ENCODE measurements at places on chromosomes 13 and 19.

DNA sequence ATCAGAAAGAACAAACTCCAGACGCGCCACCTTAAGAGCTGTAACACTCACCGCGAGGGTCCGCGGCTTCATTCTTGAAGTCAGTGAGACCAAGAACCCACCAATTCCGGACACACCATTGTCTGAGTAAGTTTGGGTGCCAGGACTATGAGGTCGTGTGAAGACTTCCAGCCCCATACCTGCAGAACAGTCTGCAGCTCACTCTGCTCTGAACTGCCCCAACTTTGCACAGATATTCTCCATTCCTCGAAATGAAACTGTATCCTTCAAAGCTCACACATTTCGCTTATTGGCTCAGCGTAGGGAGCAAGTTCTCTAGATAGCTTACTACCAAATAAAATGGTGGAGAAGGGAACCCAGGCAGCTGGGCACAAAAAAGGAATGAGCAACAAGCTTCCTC lies 2.6 kb upstream of the CYP4F2 start:
- DNase-seq: no peak

GRCh38 chr13:20331419-20331818 lies 99.3 kb upstream of the GJB6 start:
- DNase-seq: no peak

GRCh38 chr13:76944456-76944855 lies 3.9 kb upstream of the ACOD1 start:
- DNase-seq: no peak

DNA sequence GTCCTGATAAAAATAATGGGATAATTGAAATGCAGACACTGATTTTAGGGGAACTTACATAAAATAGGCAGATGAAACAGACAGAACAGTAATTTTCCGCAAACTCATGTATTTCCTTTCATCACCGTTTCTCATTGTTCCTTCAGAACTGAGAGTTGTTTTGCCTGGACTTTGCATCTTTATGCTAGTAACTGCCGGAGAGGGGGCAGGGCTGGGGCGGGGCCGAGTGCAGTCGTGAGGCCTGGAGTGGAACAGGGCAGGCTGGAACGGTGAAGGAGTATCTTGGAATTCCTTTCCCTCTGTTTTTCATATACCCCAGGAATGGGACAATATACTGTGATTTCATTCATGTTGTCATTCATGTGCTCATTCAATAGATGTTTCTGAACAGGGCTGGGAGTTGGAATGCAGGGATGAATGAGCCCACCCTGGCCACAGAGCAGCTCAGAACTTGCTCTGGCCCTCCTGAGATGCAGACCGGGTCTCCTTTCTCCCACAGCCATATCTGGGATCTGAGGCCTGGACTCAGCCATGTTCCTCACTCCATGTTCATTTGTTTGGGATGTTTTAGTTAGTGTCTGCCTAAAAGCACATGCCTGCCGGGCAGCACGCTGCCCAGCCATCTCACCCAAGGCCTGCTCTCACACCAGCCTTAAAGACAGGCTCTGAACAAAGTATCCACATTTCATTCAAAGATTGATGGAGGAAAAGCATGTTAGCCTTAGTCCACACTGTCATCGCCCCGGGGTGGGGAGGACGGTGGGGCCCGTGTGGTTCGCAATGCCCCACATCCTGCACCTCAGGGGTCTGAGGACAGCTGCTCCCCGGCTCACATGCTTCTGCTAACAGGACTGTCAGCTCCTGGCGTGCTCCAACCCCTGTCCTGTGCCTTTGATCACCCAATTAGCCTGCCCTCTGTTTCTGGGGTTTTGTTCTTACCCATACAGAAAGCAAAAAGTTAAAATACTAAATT lies 92.9 kb downstream of the SOX1 start:
- DNase-seq: no peak

GRCh38 chr19:45442778-45443461 lies 19.2 kb upstream of the ERCC1 start:
- peak; percentile 91 for DNase-seq

GRCh38 chr19:16143399-16144215 lies at the start of gene HSH2D:
HSH2D (plus strand) TSS chr19:16143685; CDS start chr19:16148751, 5,066 bp downstream.
- peak; percentile 92 for DNase-seq

GRCh38 chr13:112202266-112202665 lies 135.3 kb downstream of the SOX1 start:
- no peak for DNase-seq

DNA sequence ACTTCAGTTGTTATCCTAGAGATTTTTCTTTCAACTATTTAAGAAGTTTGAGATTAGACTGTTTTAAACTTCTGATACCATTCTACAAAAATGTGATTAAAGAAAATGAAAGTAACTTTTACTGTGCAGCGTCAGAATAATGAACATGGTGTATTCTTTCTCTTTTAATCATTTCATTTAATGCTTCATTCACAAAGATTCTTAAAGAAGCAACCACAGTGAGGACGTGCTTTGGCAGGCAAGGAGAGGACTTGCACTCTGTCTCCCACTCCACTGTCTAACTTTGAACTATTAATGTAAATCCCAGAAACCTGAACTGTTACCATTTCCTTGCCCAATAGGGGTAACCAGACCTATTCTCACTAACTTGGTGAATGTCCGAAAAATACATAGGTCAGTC lies 137.0 kb downstream of the KCNRG start:
- peak; percentile 49 for DNase-seq

GRCh38 chr13:27044837-27045570 lies 126.6 kb downstream of the USP12 start:
- DNase-seq: peak; percentile 87

- no peak for DNase-seq
Measured at GRCh38 chr13:111859354-111860230, 207.4 kb upstream of the SOX1 start.

- peak; percentile 57 for DNase-seq
Measured at GRCh38 chr19:10368101-10368803, 12.1 kb downstream of the TYK2 start.

DNA sequence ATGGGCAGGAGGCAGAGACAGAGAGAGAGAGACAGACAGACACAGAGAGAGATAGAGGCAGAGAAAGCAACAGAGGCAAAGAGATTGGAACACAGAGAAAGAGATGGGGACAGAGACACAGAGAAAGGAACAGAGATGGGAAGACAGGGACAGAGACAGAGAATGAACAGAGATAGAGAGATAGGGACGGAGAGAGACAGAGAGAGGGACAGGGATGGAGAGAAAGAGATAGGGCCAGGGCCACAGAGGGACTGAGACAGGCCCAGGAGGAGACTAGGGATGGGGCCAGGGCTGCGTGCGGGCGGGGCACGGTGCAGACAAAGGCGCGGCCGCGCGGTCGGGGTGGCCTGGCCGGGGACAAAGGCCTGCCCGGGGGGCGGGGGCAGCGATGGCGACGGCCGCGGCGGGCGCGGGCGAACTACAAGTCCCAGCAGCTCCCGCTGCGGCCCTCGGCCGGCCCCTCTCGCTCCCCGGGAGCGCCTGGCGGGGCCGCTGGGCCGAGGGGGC lies at the start of gene ZNF358:
TSS of gene ZNF358 (plus strand) at position 459 of the 507 bp plus-strand sequence. CDS start 3,140 bp downstream, outside the sequence.
- no peak for DNase-seq

GRCh38 chr19:31316201-31316951 lies 32.9 kb downstream of the TSHZ3 start:
- no peak for DNase-seq

- no peak for DNase-seq
Measured at GRCh38 chr19:52494518-52494917, 33.0 kb upstream of the ZNF808 start.

DNA sequence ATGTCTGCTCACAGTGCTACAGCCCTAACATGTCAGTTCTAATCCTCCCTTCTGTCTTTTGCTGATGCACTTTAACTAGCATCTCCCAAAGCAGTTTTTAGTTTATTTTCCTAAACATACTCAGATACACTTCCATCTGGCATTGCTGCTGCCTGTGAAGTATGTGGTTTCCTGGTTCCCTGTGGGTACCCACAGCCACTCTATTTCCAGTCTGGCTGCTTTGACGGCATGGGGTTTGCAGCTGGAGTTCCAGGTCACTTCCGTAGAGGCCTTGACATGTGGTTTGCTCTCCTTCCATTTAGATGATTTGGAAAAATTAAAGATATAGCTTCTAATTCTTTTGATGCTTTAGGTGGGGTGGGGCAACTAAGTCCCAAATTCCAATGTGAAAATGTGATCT lies 375.5 kb downstream of the PCDH20 start:
- DNase-seq: no peak

DNA sequence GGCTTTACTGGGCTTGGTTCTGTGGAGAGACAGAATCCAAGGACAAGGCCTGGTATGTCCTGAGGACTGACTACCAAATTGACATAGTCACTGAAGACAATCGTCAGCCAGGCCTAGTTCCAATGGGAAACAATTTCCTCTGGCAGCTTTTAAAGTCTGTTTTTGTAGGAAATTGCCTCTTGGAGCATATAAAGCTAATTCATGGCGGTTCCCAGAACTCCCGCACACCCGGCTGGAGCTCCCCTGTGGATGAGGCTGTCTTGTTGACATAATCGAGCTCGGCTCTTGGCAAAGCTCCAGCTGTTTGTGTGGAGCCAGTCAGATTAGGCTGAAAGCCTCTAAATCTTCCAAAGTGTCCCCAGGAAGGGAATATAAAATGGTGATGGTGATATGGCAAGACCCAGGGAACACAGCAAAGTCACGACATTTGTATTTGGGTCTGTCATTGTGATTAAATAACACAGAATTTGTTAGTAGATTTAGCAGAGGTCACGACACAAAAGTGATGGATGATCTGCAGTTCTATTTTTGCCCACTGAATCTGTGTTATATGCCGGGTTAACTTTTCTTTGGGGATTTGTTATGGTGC lies 395.0 kb downstream of the PCDH9 start:
- DNase-seq: no peak

- no peak for DNase-seq
Measured at GRCh38 chr13:24276861-24277260, 32.5 kb upstream of the C1QTNF9 start.

DNA sequence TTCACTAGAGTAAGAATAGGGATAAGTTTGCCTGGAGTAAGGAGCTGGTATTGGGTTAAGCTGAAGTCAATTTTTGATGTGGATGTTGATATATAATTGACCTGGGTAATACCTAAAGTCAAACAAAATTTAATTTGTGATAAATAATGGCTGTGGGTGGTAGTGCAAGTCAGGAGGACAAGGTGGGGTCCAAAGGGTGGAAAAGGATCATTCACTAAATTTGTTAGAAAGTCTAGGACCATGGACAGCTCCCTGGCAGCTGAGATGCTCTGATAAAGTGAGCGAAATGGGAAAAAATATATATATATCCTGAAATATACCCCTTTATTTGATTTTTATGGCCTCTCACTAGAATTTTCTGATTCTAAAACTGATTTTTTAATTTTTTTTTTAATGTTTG lies 463.5 kb downstream of the GPC6 start:
- DNase-seq: no peak

- no peak for DNase-seq
Measured at GRCh38 chr13:60312851-60313505, 84.0 kb upstream of the TDRD3 start.

- DNase-seq: no peak
Measured at GRCh38 chr13:96792736-96793403, 201.4 kb downstream of the OXGR1 start.

GRCh38 chr19:53942001-53942786 lies 20.5 kb upstream of the CACNG8 start:
- peak; percentile 46 for DNase-seq

DNA sequence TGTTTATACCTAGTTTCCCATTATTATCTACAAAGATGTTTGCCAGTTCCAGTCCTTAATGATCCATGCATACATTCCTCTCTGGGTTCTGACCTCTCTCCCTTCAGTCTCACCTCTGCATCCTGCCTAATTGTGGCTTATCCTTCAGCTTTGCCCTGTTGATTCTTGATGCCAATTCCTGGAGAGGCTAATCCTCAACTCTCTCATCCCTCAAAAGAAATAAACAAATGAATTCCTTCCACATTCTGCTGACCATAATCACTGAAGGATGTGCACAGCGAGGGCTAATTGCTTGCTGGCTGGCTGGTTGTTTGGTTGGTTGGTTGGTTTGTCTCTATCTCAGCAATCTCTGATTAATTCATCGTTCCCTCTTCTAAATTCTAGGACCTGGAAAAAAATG lies 113.8 kb downstream of the IRS2 start:
- DNase-seq: no peak

DNA sequence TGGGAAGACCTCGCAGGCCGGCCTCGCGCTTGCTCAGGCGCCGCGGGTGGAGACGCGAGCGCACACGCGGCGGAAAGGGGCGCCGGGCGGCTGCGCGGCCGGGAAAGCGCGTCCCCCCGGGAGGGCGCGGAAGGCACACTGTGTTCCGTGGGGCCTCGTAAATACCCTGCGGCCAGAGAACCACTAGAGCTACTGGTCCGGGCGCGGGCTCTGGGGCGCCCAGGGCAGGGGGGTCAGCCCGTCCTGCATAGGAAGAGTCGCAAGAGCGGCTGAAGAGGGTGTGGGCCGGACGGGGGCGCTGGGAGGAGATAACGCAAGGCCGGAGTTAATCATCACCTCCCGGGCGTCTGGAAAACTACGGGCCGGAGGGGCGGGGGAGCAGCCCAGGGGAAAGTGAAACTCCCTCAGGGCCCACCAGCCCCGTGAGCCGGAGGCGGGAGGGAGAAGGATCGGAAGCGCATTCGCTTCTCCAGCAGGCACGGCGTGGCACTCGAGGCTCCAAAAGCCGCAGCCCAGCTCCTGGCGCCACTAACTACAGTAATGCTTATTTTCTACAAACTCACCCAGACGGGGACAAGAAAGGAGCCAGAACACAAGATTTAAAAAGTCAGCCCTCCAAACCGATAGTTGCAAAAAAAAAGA lies 1.1 kb upstream of the WBP4 start:
- peak; percentile 82 for DNase-seq

GRCh38 chr13:33697926-33698325 lies 120.0 kb upstream of the RFC3 start:
- no peak for DNase-seq

GRCh38 chr13:34462843-34463242 lies 479.2 kb upstream of the NBEA start:
- no peak for DNase-seq

DNA sequence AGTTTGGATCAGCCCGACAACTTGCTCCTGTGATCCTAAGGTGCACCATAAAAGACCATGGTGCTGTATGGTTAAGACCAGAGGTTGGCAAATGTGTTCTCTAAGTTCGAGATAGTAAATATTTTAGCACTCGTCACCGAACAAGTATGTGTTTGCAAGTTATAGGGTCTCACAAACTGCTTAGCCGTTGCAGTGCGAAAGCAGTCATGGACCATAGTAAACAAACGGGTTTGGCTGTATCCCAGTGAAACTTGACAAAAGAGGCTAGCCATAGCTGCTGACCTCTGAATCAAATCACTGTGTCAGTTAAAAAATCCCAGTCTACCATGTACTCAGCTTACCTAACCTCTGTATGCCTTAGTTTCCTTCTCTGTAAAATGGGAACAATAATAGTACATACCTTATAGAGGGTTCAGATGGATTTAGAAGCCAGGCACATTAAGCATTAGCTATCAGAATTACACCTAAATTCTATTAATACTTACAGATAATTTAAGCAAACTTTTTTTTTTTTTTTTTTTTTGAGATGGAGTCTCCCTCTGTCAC lies 72.1 kb downstream of the IPO5 start:
- DNase-seq: no peak
